ENCODE measurements at places on chromosomes 12 and 14.

DNA sequence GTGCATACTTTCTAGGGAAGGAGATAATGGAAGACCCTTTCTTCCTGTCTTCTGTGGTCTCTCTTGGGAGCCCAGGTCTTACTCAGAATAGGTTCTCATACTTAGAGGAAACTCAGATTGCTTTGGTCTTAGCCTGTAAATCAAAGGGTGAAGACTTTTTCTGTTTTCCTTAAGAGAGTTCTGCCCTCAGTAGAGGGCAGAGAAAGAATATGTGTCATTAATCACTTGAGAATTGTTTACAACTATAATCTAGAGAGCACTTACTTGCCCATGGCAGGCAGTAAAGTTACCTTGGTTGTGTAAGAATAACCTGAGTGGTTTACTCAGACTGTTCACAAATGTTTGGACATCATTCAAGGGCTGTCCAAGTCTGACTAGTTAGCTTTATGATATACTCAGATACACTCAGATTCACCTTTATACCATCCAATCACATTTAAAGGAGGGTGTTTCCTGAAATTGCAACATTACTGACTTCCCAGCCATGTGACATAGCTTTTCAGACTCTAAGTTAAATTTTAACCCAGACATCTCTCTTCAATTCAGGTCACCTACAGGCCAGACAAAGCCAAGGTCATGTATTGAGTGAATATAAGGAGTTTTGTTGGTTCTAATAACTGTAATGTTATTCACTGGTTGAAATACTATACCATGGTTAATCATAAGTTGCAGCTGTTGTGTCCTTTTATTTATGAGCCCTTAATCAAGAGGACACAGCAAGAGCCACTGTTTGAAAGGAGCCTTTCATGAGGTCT, 372.2 kb downstream of the RAD51B start:
- no peak for DNase-seq

- DNase-seq: no peak
Observed at GRCh38 chr14:105627701-105628100, 101.3 kb downstream of the TMEM121 start.

- DNase-seq: no peak
Observed at GRCh38 chr12:90921536-90921935, 33.4 kb downstream of the CCER1 start.

DNA sequence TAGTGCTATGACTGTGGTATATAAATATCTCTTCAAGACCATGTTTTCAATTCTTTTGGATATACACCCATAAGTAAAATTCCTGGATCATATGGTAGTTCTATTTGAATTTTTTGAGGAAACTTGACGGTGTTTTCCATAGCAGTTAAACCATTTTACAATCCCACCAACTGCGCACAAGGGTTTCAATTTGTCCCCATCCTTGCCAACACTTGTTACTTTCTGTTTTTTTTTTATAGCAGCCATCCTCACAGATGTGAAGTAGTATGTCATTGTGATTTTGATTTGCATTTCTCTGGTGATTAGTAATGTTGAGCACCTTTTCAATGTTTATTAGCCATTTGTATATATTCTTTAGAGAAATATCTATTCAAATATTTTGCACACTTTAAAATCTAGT, 14.5 kb upstream of the A2M start:
- no peak for DNase-seq

DNA sequence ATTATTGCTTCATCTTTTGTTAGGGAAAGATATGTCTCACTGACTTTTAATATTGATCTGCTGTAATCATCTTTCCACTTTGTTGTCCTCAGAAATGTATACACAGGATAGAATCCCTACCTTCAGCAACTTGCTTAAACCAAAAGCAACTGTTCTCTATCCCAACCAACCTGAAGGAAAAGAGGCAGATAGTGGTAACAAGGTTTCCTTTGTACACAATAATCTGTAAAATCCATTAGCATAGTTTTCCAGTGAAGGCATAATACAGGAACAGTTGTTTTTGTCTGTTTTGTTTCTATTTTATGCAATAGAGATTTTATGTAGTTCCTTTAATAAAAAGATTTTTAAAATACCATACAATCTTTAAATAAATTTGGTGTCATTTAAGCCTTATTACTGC, 170.5 kb downstream of the PIK3C2G start:
- DNase-seq: no peak

- DNase-seq: no peak
Observed at GRCh38 chr12:106213662-106214061, 34.2 kb downstream of the CKAP4 start.

- DNase-seq: no peak
Observed at GRCh38 chr12:90922145-90922627, 32.8 kb downstream of the CCER1 start.

DNA sequence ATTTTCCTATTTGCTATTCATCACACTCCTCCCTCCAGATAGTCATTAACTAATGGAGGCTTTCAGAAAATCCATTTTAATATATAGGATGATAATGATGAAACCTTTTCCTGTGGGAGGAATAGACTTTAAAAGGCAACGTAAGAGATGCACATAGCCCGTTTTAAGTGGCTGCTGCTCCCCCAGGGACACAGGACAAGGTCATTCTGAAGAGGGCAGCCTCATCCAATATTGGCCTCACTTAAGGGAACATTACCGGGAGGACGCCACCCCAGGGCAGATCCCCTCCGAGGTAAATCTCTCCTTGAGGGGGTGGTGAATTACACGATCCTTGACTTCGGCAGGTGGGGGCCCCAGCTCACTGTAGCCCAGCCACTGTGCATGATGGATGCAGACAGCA, 131.9 kb downstream of the PIWIL1 start:
- no peak for DNase-seq

- no peak for DNase-seq
Observed at GRCh38 chr14:103127861-103128598, 4.8 kb downstream of the TNFAIP2 start.

GRCh38 chr12:100339071-100339470, 17.8 kb upstream of the SLC17A8 start:
- no peak for DNase-seq

DNA sequence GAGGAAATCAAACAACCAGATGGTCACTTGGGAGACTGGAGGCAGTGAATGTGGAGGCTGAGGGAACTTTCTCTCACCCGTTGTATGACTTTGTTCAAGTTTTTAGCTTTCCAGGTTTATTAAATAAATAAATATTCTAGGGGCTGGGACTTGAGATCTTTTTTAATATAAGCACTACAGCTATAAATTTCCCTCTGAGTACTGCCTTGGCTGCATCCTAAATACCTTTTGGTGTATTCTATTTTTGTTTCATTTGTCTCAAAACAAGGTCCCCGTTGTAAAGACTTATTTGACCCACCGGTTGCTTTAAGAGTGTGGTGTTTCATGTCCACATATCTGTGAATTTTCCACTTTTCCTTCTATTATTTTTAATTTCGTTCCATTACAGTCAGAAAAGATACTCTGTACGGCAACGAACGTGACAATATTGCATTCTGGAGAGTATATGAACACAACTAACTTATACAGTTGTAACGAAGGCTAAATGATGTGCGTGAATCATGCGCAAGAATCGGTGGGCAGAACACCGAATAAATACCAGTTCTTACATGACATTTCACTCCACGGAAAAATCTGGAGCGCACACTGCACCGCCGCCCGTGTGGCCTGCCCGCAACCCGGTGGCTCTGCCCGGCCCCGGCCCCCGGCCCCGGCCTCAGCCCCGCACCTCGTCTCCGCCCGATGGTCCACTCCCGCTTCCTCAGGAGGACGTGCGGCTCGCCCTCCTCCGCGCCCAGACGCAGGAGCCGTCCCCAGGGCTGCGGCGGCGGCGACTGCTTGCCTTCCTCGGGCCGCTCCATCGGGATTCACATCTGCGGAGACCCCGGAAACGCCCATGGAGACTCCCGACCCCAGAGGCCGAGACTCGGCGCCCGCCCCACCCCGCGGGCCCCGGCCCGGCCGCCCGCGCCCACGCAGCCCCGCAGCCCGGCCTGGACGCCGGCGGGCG, 602 bp downstream of the CHFR start:
- no peak for DNase-seq

- DNase-seq: no peak
Observed at GRCh38 chr12:13843841-13844240, 137.6 kb downstream of the GRIN2B start.

DNA sequence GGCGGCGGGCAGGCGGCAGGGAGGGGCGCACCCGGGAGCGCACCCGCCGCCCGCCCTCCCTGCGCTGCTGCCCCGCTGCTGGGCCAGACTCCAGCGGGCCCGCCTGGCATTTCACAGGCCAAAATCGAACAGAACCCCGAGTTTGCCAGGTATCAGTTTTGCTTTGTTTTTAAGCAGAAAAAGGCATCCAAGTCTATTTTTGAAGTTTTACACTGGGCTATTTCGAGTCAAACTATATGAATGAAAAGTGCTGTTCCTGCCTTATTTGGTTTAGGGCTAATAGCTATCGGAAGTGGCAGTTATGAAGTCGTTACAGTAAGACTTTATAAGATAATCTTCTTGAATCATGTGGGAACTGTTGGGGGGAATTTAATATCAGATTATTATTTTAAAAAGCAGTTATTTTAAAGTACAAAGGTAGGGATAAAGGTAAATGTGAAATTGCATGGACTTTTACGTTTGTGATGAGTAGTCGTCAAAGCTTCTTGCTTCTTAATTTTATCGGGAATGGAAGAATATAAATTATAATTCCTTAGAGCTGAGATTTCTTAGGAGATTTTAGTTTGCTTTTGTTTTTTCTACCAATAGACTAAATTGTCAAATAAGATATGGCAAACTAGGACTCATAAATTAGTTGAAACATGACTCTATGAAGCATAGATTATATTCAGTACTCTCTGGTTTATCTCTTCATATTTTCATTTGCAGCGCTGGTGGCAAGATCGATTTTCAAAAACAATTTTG, 1.1 kb downstream of the MSRB3 start:
- DNase-seq: no peak

GRCh38 chr12:3536096-3536875, 45.3 kb downstream of the PRMT8 start:
- no peak for DNase-seq

DNA sequence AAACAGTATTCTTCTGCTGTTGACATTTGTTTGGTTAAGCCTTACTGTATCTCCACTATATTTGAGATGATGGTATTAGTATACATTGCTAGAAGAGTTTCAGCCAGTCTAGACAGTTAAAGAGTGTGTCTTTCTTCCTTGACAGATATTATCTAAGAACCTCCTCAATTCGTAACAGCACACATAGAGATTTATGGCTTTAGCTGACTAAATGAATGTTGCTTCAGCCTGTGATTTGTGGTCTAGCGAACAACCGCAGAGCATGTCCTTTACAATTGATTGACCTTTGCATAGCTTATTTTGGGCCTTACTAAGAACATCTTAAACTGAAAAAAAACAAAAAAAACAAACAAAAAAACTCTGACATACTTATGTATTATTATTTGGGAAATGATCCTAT, 122.2 kb downstream of the DAAM1 start:
- no peak for DNase-seq

- DNase-seq: no peak
Observed at GRCh38 chr14:99971941-99972747, 93.1 kb upstream of the EVL start.

- DNase-seq: no peak
Observed at GRCh38 chr12:13161172-13161571, 35.4 kb upstream of the EMP1 start.

All from CD4-positive, alpha-beta T cell treated with Interleukin-15 for 1 hour (primary cell).